IMR-90 (cell line): ENCODE measurements at places on chromosomes 5 and 9.

- DNase-seq: peak; percentile 86
These were observed 1.7 kb upstream of the AGTPBP1 start for GRCh38 chr9:85743275-85744128.

- no peak for DNase-seq
These were observed 354.1 kb upstream of the SLC30A5 start for GRCh38 chr5:68739752-68740151.

GRCh38 chr5:178762391-178762790 lies 31.9 kb upstream of the ZNF354A start:
- no peak for DNase-seq

DNA sequence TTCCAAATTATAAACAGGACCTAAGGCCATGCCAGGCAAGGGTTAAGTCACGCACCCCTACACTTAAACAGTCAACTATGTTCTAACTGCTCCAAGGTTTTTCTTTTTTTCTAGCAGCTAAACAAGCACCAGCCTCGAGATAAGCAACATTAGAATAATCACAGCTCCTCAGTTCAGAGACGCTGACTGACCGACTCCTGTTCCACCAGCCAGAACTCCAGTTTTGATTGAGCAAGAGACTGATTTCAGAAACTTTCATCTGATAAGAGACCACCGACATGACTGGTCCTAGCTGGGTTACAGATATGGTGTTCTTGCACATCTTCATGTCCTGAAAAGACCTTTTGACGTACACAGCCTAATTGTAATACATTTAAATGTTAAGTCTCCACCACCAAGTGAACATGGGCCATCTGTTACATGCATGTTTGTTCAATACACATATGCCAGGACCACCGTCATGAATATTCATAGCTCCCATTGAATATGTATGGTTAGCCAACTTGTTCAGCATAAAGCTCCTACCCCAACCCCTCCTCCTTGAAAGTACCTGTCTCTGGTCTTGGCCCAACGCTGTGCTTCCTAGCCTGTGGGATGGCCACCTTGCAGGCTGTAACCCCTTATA lies 23.7 kb upstream of the OTULINL start:
- DNase-seq: no peak

- no peak for DNase-seq
These were observed 54.1 kb downstream of the RASGEF1C start for GRCh38 chr5:180154821-180155364.
